MG63 (cell line): ENCODE measurements at places on chromosomes 16 and 17.

GRCh38 chr16:57019746-57020145 lies 30.4 kb downstream of the NLRC5 start:
- no peak for DNase-seq

DNA sequence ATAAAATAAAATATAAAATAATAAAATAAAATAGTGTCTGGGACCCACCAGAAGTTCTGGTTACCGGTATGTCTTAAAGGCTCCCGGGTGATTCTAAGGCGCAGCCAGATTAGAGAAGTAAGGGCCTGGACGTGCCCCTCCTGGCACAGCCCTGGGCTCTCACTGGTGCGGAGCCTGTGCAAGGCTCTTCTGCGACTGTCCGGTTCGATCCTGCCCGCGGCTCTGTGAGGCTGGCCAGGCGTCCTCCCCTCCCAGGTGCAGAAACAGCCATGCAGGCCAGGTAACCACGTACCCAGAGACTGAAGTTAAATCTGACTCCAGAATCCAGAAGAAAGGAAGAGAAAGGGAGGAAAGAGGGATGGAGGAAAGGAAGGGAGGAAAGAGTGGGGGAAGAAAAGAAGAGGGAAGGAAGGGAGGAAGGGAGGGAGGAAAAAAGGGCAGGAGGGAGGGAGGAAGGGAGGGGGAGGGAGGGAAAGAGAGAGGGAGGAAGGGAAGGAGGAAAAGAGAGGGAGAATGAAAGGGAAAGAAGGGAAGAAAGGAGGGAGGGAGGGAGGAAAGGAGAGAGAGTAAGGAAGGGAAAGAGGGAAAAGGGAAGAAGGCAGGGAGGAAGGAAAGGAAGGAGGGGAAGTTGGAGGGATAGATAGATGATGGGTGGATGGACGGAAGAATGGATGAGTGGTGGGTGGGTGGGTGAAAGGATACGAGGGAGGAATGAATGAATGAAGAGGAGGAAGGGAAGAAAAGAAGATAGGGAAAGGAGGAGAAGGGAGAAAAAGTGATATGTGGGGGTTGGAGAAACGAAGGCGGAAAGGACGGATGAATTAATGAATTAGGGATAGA lies 42.3 kb downstream of the C16orf82 start:
- DNase-seq = no peak

DNA sequence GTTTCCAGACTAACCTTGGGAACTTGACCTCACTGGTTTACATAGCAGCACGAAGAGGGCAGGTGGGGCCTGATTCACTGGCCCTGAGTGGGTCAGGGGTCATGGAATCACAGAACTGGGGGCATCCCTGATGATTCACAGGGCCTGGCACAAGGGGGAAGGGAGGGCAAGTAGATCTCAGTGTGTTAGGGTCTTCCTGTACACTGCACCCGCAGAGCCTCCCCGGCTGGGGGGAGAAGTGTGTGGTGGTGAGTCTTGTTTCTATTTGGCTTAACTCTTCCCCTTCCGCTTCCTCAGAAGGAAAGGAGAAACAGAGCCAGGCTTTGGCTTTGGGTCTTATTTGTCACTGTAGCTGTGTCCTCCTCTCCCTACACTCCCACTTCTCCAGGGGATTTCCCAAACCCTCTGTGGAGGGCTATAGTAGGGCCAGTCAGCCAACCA lies 3.7 kb downstream of the STARD3 start:
- DNase-seq = no peak

GRCh38 chr16:50585331-50585776 lies 37.2 kb downstream of the NKD1 start:
- DNase-seq = peak; percentile 15

DNA sequence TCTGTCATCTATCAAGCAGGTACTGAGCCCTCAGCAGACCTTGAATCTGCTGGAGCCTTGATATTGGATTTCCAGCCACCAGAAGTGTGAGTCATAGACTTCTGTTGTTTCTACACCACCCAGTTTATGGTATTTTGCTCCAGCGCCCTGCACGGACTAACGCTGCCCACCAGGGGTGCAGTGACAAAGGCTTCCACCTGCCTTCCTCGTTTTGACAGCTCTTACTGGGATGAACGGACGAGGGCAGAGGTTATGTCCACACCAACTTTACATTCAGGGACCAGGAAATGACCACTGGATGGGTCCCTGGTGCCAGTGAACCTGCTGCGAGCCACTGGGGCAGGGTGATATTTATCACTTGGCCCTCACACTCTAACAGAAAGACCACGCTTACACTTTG lies 66.6 kb upstream of the CBX4 start:
- no peak for DNase-seq

DNA sequence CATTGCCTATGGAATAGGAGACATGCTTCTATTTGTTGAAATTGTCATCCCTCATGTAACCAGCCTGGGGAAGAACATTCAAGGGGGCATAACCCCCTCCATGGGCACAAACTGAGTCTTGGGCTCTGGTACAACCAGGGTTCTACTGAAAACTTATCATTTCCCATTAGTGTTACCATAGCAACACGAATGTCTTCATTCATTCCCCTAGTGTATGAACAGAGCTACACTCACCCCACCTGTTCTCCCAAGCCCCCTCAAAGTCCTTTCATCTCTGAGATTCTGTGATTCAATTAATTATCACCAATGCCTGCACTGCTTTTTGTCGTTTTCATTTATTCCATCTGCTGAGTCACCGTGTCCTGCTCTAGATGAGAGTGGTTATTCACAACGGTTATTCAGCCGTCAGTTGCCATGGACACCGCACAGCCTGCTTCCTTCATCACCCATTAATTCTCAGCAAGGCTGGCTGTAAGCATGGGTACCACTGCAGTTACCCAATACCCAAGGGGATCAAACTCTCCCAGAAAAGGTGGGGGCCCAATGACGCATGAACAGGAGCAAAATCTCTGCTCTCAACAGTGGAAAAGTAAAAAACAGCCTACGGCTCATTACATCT lies 1.6 kb upstream of the GAST start:
- DNase-seq = peak; percentile 66

GRCh38 chr17:7060165-7060891 lies 16.4 kb upstream of the SLC16A11 start:
- DNase-seq = peak; percentile 74

DNA sequence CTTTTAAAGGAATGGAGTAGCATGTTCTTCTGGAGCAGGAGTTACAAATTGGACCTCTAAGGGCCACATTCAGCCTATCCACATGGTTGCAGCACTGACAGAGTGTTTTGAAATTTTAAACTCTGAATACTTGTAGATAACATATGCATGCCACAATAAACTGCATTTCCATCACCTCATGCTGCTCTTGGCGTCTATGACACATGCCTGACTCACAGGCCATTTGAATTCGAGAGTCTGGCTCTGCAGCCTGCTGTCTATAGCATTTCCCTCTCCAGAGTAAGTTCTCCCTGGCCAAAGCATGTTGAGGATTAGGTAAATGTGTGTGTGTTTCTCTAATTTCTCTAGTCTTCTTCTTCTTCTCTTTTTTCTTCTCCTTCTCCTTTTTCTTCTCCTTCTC lies 28.7 kb upstream of the MYOCD start:
- DNase-seq = peak; percentile 88

DNA sequence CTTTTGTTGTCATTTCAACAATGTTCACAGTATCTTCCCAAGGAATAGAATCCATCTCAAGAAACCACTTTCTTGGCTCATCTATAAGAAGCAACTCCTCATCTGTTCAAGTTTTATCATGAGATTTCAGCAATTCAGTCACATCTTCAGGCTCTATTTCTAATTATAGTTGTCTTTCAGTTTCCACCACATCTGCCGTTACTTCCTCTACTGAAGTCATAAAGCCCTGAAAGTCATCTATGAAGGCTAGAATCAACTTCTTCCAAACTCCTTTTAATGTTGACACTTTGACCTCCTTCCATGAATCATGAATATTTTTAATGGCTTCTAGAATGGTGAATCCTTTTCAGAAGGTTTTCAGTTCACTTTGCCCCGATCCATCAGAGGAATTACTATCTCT lies 102.1 kb downstream of the CDH13 start:
- no peak for DNase-seq

DNA sequence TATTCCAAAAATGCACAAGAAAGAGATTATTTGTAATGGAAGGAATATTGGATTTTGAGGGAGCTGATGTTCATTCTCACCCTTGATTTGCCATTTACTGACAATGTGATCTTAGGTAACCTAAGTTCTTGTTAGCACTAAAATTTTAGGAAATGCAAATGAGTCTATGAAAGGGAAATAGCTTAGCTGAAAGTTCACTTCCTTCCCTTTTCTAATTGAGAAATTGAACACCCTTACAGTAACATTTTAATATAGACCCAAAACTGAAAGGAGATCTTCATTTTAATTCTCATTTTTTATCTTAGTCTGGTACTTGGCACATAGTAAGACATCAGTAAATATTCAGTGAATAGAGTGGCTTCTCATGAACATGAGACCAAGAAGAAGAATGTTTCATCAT lies 10.9 kb upstream of the WSB1 start:
- no peak for DNase-seq

DNA sequence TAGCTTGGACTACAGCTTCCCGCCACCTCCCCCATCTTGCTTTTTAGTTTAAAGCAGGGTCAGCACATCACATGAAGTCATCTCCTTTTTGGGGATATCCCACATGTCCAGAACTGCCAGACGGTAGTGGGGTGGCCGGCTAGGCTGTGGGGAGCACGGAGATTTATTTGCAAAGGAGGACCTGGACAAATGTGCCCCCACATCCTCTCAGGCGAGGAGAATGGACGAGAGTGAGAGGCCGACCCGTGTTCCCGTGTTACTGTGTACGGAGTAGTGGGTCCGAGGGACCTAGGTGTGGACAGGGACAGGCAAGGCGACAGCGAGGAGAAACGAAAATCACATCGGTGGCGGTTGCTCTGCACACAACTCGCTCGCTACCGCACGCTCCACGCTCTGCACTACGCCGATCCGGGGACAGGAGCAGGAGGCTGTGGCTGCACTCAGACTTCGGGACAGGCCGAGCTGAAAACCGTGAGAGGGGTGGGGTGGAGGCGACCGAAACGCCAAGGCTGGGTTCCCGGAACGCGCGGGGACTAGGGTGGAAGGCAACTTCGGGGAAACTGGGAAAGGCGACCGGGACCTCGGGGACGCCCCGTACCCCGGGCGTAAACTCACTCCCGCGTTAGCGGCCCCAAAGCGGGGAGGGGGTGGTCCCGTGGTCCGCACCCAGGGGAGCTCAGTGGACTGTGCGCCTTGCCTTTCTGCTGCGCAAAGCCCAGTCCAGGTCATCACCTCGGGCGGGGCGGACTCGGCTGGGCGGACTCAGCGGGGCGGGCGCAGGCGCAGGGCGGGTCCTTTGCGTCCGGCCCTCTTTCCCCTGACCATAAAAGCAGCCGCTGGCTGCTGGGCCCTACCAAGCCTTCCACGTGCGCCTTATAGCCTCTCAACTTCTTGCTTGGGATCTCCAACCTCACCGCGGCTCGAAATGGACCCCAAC lies at the start of gene MT1A:
Gene MT1A, plus strand, starts transcription at position 853 of the 937 bp plus-strand sequence. Its CDS starts 73 bp downstream, at position 926.
- no peak for DNase-seq

GRCh38 chr17:80191865-80192661 lies 22.2 kb downstream of the CARD14 start:
- no peak for DNase-seq

GRCh38 chr16:71669926-71670536 lies 44.0 kb downstream of the MARVELD3 start:
- no peak for DNase-seq

- DNase-seq = no peak
Measured at GRCh38 chr16:11372073-11372828, 27.0 kb downstream of the RMI2 start.

GRCh38 chr17:49723423-49723822 lies 15.7 kb upstream of the SLC35B1 start:
- no peak for DNase-seq

GRCh38 chr16:69084289-69084688 lies 21.2 kb upstream of the HAS3 start:
- DNase-seq = no peak

GRCh38 chr17:76707985-76708807 lies 2.6 kb downstream of the MXRA7 start:
- DNase-seq = no peak

DNA sequence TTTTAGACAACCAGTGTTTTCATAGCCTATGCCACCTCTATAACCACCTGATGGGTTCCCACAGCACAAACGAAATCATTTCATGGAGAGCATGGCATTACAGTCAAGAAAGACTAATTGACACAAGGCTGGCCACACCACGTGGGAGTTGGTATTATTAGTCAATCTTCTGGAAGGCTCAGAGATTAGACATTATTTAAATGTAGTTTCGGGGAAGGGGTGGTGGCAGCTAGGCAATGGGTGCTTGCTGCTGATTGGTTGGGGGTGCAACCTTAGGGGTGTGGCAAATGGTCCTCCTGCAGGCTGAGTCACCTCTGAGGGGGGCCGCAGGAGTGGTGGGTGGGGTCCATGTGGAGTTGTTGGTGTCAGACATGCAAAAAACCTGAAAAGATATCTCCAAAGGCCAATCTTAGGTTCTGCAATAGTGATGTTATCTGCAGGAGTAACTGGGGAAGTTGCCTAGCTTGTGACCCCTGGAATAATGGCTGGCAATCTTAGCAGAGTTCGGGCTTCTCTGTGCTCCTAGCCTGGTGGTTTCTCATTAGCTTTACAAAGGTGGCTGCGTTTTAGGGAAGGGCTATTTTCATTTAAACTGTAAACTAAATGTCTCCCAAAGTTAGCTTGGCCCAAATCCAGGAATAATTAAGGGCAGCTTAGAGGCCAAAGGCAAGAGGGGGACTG lies 4.6 kb downstream of the TEN1 start:
- DNase-seq = no peak

GRCh38 chr16:8955828-8956227 lies 7.9 kb downstream of the USP7 start:
- DNase-seq = no peak

- no peak for DNase-seq
Measured at GRCh38 chr17:75501378-75502071, 13.8 kb downstream of the CASKIN2 start.
